ENCODE measurements at places on chromosomes 3 and 15. TPM values are rescaled to one million over a fixed set of nuclear protein-coding genes. Genes with fewer than 3 reads are reported as not detected.

Gene NOX5
- total RNA-seq, result 0.09 TPM

Gene PRSS50
- not detected for total RNA-seq

Gene EPHA3
- total RNA-seq, result 5.0 TPM

Gene ELP6
- total RNA-seq, result 31.5 TPM

GRCh38 chr15:49154799-49155109 is 645 bp downstream of the COPS2 start:
- H3K4me3 ChIP-seq, result peak overlapping the region; percentile 94
- H3K27ac ChIP-seq, result peak overlapping the region; percentile 97
- H3K27me3 ChIP-seq, result no peaks in the 10 kb centered on the region
- no peaks in the 10 kb centered on the region for H3K36me3 ChIP-seq
- DNase-seq, result no peak

DNA sequence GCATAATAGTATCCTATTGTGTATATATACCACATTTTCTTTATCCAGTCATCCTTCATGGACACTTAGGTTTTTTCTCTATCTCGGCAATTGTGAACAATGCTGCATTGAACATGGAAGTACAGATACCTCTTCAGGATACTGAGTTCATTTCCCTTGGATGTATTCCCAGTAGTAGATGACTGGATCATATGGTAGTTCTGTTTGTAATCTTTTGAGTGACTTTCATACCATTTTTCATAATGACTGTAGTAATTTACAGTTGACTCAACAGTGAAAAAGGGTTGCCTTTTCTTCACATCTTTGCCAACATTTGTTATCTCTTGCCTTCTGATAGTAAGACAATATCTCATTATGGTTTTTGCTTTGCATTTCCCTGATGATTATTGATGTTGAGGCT is 21.8 kb downstream of the MYH15 start:
- no peaks in the 10 kb centered on the region for H3K36me3 ChIP-seq
- DNase-seq, result peak; percentile 82
- H3K4me3 ChIP-seq, result no peak overlapping the region
- H3K27me3 ChIP-seq, result no peaks in the 10 kb centered on the region

- peak; percentile 52 for DNase-seq
- H3K4me3 ChIP-seq, result no peak overlapping the region
- H3K4me1 ChIP-seq, result no peaks in the 10 kb centered on the region
- H3K27ac ChIP-seq, result no peak overlapping the region
- no peaks in the 10 kb centered on the region for H3K27me3 ChIP-seq
- H3K36me3 ChIP-seq, result no peaks in the 10 kb centered on the region
These were observed 52.0 kb downstream of the ILDR1 start for GRCh38 chr3:121970047-121970446.

DNA sequence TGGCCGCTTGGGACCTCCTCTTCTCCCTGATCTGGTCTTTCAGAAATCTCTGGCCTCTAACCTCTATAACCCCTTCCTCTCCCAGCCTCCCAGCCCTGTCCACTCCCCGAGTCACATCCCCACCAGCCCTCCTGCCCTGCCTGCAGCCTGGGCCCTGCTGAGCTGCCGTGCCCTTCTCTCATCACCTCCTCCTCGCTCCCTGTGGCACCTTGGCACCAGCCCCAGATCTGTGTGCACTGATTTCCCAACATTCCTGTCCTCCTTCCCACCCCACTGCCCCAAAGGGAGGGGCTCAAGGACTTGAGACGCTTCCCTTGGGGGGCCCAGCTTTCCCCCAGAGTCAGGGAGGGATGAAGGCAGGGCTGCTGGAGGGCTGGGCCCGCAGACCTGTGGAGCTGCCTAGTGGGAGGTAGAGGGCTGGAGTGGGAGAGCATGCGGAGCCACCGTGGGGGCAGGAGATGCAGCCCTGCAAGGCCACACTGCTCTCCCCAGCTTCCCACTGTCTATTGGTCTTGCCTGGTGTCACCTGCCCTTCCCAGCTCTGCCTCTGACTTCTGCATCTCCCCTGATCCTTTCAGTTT is 42.7 kb downstream of the EXOG start:
- no peak overlapping the region for H3K27ac ChIP-seq
- no peak for DNase-seq
- H3K36me3 ChIP-seq, result no peaks in the 10 kb centered on the region
- no peaks in the 10 kb centered on the region for H3K4me1 ChIP-seq

DNA sequence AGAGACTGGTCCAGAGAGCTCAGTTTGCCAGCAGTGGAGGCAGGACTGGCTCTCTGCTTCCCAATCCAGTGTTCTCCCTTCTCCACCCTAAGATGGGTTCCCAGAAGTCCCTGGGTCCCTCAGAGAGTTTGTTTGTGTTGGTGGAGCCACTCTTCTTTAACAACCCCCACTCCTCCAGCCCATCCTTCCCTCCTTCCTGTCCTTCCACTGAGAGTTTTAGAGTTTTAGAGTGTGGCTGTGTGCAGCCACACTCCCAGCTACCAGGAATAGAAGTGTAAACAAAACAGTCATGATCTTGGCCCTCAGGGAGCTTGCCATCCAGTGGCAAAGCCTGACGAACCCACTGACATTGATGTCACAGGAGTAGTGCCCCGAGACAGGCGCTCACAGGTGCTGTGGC is 12.5 kb upstream of the FBLN2 start:
- DNase-seq, result no peak
- H3K36me3 ChIP-seq, result no peaks in the 10 kb centered on the region
- H3K27me3 ChIP-seq, result no peaks in the 10 kb centered on the region
- H3K27ac ChIP-seq, result no peak overlapping the region

GRCh38 chr3:123385981-123386380 is 62.9 kb downstream of the ADCY5 start:
- no peak overlapping the region for H3K27ac ChIP-seq
- no peaks in the 10 kb centered on the region for H3K36me3 ChIP-seq
- no peak overlapping the region for H3K4me3 ChIP-seq
- H3K4me1 ChIP-seq, result no peaks in the 10 kb centered on the region
- H3K27me3 ChIP-seq, result peaks cover 4% of the 10 kb centered on the region

Data from astrocyte (in vitro differentiated cells and primary cell).